ENCODE measurements at places on chromosomes 3 and 15.

DNA sequence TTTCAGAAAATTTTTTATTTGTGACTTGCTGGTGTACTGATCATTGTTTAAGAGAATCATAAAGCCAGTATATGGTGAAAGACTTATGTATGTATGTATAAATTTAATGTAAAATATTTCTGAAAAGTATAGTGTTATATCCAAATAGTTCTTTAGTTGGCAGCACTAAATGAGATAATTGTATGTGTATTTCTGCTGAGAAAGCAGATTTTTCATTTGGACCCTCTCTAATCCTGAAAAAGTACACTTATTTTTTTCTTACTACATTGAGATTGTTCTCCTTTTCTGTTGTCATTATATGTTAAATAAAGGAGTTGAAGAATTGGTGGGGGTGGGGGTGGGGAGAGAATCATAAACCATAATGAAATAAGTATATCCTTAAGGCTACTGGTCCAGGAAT is 324.9 kb upstream of the SUCLG2 start:
- DNase-seq, result no peak

- DNase-seq, result no peak
These were observed 187.7 kb downstream of the ROBO2 start for GRCh38 chr3:77227567-77227966.

DNA sequence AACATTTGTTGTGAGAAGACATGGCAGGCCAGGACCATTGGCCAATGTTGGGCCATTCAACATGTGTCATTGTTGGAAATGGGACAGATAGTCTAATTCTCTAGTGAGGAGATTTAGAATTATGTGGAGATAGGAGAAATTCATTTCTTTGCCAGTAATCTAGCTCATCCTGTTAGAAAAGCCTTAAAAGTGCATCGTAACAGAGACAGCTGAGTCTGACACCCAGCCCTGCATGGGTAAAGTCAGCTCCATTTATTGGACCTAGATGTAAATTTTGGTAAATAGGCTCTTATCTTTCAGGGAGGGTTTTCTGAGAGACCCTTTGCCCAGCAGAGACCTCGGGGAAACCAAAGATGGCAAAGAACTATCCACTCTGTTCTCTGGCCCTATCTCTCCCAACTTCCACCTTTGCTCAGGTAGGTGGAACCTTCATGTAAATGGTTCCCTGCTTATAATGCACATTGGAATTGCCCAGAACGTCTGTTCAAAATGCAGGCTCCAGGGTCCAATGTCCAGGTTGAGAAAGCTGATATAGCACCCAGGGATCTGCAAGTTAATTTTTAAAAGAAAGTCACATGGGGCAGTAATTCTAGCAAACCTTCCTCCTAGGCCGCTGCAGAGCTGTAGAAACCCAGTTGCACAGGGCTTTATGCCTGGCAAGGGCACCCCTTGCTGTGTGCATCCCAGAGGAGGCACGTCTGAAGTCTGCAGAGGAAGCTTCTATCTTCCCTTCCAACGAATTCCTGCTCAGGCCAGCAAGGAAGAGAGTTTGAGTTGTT is 365.9 kb upstream of the PROK2 start:
- no peak for DNase-seq

- DNase-seq, result no peak
These were observed 125.0 kb upstream of the SMAD3 start for GRCh38 chr15:66940368-66940767.

DNA sequence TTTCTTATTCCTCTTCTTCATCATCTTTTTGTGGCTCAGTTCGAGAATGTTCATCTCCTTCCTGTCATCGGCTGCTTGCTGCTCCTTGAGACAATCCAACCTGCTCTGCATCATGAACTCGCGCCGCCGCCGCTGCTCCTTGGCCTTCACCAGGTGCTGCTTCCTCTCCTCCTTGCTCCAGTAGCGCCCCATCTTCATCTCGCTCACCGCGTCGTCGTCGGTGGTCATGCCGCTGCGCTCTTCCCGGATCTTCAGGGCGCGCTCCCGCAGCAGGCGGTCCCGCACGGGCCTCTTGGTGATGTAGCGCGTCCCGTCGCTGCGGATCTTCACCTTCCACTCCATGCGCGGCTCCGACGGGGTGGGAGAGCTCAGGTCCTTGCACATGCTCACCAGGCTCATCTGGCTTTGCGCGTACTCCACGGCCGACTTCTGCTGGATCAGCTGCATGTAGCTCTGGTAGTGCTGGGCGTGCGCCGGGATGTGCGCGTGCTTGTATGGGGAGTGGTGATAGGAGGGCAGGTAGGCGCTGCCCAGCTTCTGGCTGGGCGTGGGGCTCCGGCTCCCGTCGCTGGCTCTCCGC is 241.2 kb downstream of the PDZRN3 start:
- no peak for DNase-seq

GRCh38 chr3:131114256-131114655 is 87.6 kb downstream of the NEK11 start:
- no peak for DNase-seq

GRCh38 chr3:69695933-69696332 is 43.3 kb upstream of the MITF start:
- no peak for DNase-seq

- DNase-seq, result no peak
These were observed 416.6 kb upstream of the NECTIN3 start for GRCh38 chr3:110654843-110655502.

- no peak for DNase-seq
These were observed 111.7 kb downstream of the FOXB1 start for GRCh38 chr15:60115579-60116380.

- DNase-seq, result no peak
These were observed 158.4 kb upstream of the TPRG1 start for GRCh38 chr3:189013224-189013888.

GRCh38 chr3:148848410-148848809 is 16.7 kb upstream of the CPA3 start:
- DNase-seq, result no peak
